ENCODE measurements at places on chromosomes 5 and 9.

DNA sequence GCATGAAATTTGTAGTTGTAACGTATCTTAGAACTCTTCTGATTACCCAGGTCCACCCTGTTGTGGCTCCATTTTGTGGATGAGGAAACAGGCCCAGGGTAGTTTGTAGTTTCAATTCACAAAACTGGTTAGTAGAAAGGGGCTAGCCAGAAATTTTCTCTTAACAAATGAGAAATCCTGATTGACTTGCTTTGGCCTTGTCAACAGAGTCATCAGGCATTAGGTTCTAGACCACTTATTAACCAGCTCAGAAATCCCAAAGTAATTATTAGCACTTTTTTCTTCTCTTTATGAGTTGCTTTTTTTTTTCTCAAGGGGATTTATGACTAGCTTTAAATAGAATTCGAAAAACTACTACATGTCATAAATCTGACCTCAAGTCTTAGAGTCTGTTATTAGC is 160.2 kb downstream of the SH3GL2 start:
- DNase-seq, result no peak

DNA sequence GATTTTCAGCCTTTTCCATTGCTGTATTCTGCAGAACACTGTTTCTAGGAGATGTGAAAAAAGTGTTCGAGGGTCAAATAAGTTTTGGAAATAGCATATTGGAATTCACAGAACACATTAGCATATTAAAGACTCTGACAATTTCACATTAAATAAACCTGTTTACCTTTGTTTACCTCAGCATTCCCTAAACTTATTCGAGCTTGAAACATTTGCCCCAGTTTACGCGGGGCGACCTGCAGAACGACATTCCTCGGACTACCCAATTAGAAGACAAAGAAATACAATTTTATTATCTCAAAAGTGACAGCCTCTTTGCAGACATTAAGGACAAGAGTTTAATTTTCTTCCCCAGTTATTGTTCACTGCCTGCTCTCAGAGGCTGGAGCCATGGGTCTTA is 110.3 kb upstream of the NFIB start:
- DNase-seq, result no peak

GRCh38 chr5:162193012-162193411 is 125.4 kb downstream of the GABRG2 start:
- no peak for DNase-seq

DNA sequence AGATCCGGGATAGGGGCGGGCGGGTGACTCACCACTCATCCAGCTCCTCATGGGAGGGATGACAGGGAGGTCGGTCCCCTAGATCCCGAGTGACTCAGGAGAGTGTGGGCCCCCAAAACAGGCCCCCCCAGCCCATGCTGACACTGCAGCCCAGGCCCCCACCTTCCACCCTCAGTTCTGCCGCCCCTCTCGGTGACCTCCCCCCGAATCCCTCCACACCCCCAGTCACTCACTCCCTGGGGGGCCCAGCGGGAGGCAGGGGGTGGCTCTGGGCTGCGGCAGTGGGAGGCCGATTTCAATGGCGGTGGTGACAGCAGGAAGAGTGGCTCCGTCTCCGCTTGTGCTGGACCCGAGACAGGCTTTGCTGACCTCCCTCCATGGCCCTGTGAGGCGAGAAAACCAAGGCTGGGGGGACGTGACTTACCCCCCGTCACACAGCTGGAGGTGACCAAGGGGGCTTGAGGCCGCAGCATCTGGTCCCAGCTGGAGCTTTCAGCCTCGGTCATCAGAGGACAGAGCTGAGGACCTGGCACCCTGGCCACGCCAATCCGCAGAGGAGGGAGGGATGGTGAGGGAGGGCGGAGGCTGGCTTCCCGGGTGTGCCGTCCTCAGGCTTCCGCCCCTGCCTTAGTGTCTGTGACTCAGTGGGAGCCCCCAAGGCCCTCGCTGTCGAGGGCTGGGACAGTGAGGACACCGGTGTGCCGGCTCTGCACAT is 9.0 kb downstream of the GPSM1 start:
- DNase-seq, result no peak

GRCh38 chr5:127919006-127919796 is 164.4 kb upstream of the SLC12A2 start:
- DNase-seq, result no peak

DNA sequence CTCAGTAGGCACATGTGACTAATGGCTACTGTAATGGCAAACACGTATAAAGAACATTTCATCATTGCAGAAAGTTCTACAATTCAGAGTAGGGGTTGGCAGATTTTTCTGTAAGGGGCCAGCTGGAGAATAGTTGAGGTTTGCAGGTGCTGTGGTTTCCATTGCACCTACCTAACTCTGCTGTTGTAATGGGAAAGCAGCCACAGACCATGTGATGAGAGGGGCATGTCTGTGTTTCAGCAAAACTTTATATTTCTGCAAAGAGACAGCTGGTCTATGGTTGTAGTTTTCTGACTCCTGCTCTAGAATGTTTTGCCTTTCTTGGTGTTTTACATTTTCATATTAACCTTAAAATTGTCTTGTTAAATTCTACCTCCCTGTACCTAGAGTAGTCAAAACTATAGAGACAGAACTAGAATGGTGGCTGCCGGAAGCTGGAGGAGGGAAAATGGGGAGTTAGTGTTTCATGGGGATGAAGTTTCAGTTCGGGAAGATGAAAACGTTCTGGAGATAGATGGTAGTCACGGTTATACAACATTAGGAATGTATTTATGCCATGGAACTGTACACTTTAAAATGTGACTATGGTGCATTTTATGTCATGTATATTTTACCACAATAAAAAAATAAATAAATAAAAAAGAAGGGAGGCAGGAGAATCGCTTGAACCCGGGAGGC is 44.3 kb downstream of the NUP214 start:
- DNase-seq, result no peak

DNA sequence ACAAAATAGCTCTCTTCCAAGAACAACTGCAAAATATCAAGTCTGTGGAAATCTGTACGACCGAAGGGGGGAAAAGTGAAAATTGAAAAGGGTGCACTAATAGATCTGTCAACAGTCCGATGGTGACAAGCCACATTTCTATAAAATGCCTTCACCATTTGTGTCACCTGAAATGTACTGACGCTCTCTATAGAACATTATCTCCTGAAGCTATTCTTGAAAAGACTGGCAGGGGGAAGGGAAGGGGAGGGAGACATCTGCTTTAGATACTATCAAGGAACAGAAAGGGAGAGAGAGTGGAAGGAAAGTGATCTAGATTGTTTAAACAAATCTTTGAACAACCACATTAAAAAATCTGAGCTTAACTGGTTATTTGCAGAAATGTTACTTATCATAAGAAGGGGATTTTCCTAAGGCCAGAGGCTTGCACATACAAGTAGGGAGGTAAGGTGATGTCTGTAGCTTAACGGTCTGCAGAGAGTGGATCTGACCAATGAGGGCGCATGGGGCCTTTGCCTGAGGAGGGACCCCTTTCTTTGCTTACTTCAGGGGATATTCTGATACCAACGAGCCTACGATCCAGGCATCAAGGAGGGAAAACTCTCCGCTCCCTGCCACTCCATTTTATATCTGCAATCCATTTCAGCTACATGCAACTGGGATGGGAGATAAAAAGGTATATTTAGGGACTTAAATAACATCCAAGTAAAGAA is 92.1 kb downstream of the CRB2 start:
- DNase-seq, result no peak

- no peak for DNase-seq
Observed at GRCh38 chr5:173530547-173530946, 85.9 kb downstream of the BOD1 start.

GRCh38 chr5:96209829-96210228 is 223.2 kb downstream of the PCSK1 start:
- no peak for DNase-seq

- DNase-seq, result no peak
Observed at GRCh38 chr9:36847781-36848673, 186.0 kb downstream of the PAX5 start.

DNA sequence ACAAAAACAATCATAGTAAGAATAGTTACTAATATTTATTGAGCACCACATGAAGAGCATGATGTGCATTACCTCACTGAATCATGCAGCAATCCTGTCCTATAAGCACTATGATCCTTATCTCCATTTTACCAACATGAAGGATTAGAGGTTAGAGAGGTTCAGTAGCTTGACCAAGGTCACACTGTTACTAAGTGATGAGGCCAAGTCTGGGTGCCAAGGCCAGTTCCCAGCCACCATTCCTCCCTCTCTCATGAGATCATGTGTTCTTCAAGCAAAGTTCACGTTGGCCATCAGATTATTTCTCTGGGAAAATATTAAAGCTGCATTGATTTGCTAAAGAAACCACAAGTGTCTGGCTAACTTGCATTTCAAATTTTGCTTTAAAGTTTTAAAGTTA is 31.0 kb downstream of the PDE8B start:
- DNase-seq, result no peak

DNA sequence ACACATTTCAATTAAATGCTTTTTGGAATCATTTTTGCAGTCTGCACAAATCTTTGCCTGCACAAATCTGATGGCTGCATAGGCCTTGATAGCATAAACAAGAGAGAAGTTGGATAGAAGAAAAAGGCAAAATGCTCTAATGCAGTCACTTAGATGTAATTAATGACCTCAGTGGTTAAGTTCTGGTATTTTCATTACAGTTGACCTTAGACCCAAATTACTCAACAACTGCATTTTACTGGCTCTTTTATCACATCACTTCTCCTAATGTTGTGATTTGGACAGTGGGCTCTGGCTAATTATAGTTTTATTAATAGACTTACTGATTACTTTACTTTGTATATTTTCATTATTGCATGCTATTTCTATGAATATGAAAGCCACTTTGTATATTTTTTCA is 34.3 kb downstream of the NTRK2 start:
- no peak for DNase-seq

GRCh38 chr9:83327750-83328622 is 210.2 kb downstream of the FRMD3 start:
- DNase-seq, result no peak

- DNase-seq, result no peak
Observed at GRCh38 chr5:83469075-83469474, 2.5 kb upstream of the VCAN start.

DNA sequence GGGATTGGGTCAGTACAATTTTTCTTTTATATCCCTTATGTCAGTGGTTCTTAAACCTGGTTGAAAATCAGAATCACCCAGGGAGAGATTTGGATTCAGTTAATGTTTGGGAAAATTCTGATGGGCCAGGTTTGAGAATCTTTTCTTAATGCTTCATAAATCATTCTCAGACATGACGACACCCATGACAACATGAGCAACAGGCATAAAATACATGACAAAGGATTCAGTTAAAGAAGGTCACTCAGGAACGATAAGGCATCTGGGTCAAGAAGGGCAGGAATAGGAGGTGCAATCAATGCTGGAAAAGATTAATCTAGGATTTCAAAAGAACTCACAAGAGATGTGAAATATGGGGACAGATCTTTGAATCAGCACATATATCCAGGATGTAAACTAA is 41.8 kb downstream of the ELOVL7 start:
- no peak for DNase-seq

DNA sequence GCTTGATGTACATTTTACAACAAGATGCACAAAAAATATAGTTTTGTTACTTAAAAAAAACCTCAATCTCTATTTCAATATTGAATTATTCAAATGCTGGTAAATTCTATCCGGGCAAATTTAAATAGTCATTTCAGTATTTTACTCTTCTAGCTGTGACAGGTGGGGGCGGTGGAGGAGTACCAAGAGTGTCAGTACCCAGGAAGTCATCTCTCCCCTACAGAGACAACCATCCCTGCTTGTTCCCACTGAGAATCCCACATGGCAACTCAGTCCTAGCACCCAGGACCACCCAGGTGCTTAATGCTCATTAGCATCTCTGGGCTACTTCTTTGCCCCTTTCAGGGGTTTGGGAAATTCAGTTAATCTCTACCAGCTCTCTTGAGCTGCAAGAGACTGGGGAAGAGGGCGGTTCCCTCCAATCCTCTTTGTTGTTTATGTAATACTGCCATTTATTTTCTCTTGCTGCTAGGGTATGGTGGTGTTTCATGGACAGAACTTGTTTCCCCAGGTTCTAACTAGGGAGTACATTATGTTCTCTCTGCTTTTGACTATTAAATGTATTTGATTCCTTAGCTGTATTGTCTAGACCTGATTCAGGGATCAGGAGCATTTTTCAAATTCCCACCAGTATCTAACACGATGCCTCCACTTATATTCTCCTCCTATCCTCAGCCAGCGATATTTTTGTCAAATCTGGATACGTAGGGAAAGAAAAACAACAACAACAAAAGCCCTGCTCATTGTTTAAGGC is 122.5 kb downstream of the CDH18 start:
- DNase-seq, result no peak

DNA sequence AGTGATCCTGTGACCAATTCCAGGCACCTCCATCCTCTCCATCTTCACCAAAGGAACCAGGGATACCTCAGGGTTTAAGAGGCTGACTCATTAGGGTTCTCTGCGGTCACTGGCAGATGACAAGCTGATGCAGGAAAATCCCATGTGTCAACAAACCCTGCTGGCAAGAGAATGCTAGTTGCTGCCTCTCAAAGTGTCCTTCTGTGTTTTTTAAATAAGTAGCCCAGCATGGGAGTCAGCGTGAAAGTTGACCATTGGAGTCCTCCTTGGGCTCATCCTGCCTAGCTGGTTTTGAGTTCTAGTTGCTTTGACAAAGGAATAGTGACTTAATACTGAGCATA is 200.2 kb downstream of the SLIT3 start:
- DNase-seq, result no peak

- DNase-seq, result no peak
Observed at GRCh38 chr9:112689161-112689740, 28.7 kb downstream of the INIP start.

DNA sequence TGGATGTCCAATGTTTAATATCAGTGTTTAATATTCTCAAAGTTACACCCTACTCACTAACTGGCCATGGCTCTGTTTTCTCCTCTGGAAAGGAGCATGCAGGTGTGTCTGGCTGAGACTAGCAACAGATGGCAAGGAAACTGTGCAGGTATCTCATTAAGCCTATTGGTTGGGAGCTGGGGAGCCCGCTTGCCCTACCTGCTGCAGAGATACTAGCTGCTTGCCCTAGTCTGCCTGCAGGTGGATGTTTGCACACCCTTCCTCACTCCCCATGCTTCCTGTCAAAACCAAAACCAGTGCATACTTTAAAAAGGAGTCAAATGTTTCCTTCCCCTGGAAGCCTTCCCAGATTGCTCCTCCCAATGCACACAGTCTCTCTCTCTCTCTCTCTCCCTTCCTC is 228.3 kb upstream of the RASEF start:
- no peak for DNase-seq

DNA sequence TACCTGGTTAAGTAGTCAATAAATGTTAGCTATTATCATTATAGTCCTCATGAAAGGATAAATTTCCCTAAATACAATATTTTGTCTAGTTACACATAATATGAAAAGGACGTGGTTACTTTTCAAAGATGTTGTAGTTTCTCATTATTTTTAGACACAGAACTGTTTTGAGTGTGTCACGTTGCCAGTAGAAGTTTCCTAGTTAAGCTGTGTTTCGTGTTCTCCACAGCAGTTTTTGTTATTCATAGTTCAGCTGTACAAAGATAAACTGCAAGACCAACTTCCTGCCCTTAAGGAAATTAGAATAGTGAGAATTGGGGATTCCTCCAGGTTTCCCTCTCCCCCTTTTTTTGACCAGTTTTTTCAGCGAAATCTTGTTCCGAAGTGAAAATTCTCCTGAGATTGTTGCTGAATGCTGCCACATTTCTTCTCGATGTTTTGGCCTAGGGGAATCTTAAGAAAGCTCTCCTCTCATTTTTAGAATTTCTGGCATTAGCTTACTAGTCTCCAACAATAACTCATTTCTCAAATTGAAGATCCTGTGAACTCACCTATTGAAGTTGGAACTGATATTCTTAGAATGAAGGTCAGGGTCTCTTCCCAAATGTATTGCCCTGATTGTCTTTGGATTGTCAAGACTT is 176.1 kb downstream of the PAM start:
- no peak for DNase-seq

All from GM10248 (cell line).